ENCODE measurements at places on chromosomes 2 and 18.
A peak's percentile ranks its signal among the peaks of the same experiment; 100 is the strongest.

DNA sequence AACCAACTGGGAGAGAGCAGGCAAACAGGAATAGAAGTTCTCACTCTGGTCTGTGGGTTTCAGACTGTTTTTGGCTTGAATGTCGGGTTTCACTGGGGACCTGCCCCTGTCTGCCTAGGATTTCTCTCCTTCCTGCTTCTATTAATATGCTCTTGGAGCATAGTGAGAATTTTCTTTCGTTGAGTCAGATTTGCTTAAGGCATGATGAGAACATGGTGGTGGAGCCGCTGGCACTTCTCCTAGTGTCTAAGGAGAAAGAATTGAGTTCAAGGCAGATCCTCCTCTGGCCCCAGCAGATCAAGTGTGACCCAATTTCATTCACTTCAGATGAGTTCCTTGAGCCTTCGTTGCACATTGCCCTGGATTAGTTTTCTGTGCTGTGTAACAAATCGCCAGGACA is 103.9 kb upstream of the HS6ST1 start:
- DNase-seq: peak; percentile 63

DNA sequence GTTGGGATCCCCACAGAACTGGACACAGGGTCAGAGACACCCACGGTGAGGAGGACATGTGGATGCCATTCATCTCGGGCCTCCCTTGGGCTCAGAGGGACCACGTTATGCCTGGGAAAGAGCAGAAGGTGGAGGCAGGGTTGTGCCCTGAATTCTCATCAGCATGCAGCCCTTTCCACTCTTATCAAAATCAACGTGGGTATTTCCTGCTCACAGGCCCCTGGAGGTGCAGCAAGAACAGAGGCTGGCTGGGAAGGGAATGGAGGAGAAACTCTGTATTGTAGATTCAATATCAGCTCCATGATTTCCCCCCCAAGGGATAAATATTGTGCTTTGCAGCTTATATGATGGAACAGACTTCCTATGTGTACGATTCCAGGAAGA is 90.9 kb downstream of the SETBP1 start:
- DNase-seq: no peak

- DNase-seq: no peak
These were observed 51.1 kb downstream of the RNF152 start for GRCh38 chr18:61841706-61842105.

- DNase-seq: no peak
These were observed 21.6 kb downstream of the TWIST2 start for GRCh38 chr2:238869293-238870124.

GRCh38 chr2:237330541-237330940 is 83.4 kb downstream of the COL6A3 start:
- no peak for DNase-seq

DNA sequence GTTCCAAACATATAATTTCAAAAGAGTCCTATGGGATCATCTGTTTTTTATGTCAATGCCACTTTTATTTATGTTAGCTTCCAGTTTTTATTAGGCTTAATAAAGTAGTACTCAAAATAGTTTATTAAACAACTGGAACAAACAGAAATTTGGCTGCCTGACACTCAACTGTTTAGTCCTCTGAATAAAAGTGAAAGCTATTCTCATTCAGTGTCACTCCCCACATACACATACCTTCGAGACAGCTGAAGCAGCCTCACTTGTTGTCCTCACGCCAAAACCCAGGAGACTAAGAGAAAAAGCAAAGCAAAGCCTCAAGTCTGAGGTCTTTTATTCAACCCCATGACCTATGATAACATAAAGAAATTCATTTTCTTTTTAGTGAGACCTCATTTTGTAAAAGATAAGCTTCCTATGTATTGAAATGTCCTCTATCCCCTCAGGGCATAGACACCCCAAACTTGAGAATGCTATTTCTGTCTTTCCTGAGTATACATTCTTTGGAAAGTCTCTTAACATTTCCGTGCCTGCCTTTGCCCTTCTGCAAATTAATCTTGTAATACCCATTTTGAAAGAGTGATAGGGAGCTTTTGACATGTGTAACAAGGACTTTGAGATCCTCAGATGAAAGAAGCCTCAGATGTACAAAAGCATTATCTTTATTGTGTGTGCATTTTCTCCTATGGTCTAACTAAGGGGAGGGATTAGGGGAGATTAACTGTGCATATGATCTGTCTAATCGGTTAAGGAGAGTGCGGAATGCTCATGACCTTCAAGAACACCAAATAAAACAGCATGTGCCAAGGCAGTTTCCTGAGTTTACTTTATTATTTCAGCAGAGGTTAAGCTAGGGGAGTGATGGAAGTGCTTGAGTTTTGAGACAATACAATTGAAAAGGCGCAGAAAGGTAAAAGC is 1523.7 kb upstream of the PIK3C3 start:
- no peak for DNase-seq

GRCh38 chr2:38462121-38462661 is 85.1 kb upstream of the ATL2 start:
- peak; percentile 96 for DNase-seq

GRCh38 chr2:56898986-56899385 is 715.2 kb downstream of the CCDC85A start:
- DNase-seq: no peak

DNA sequence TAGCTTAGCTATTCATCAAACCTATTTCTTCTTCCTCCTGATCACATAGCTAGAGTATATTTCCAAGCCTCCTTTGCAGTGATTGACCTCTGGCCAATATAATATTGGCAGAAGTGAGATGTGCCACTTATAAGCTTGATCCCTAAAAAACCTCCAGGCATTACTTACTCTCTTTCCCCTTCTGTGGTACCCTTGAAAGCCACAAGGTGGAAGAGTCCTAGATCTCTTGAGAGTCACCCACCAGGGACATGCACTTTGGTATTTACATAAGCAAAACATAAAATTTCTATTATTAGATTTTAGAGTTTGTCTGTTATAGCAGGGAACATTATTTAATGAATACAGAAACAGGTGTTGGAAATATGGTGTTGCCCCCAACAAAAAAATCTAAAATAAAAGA is 112.0 kb downstream of the EXOC6B start:
- DNase-seq: no peak

DNA sequence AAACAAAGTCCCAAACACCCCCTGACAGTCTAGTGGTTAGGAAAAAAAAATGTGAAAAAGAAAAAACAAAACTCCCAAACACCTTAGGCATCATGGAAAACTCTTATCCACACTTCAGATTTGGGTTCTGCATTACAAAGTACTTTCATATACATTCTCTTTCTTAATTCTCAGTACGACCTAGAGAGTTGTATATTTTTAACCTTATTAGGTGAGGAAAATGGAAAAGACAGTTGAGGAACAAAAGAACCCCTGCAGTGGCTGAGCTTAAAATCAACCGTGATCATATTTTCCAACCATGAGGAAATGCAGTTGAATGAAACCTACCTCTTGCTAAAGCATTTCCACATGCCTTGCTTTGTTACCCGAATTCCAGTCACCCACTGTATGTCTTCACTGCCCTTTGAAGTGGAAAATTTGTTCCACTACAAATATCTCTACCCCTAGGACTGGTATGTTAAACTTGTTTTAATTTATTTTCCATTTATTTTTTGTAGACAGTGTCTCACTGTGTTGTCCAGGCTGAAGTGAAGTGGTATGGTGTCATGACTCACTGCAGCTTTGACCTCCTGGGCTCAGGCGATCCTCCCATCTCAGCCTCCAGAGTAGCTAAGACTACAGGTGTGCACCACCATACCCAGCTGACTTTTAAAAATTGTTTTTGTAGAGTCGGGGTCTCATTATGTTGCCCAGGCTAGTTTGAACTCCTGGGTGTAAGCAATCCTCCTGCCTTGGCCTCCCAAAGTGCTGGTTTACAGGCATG is 56.9 kb upstream of the LPIN2 start:
- no peak for DNase-seq

GRCh38 chr2:160388464-160389263 is 104.9 kb downstream of the RBMS1 start:
- DNase-seq: no peak

DNA sequence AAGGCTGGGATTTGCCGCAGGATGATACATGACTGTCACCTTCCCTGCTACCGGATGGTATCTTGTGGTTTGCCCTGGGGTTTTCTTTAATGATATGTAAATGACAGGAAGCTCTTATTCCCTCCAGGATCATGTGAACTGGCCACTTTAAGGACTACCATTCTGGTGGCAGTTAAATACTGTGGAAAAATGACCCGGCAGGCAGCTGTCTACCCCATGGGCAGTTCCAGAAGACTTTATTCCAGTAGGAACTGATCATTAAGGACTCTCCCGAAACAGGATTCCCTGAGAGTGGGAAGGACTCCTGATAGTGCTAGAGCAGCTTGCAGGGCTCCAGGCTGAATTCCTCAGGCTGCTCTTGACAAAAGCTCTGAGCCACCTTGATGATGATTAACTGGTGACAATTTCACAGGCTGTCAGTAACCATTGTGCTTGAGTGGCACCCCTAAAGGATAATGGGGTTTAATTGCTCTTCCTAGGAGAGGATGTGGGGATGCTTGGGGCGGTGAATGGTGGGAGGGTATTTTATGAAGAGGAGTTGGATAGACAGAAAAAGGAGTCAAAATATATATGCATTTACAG is 212.0 kb downstream of the CPS1 start:
- DNase-seq: no peak

- DNase-seq: no peak
These were observed 69.9 kb downstream of the RHOB start for GRCh38 chr2:20516646-20517341.

GRCh38 chr2:118657466-118657865 is 190.0 kb downstream of the EN1 start:
- no peak for DNase-seq

DNA sequence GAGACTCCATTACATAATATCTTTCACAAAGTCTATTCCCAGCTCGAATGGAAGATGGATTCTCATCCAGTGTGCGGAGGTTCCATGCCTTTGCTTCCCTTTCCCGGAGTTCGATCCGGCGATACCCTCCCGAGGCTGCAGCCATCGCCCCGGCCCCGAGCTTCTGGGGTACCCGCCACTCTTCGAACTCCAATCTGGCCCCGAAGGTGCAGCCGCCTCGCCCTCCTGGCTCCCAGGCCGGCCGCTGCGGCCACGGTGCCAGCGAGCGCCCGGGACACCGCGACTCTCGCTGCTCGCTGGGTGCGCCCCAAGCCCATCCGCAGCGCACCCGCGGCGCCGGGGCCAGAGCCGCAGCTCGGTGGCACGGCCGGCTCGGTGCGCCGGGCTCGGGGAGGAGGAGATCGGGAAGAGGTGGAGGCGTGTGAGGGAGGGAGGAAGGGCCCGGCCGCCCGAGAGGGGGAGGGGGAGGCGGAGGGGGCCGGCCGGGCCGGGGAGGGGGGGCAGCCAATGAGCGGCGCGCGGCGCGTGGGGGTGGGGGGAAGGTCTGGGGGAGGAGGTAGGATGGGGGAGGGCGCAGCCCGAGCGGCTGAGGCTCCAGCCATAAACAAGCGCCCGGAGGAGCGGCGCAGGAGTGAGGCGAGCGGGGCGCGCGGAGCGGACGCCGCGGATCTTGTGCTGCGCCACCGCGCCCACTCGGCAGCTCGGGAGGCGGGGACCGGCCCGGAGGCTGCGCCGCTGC is at the start of gene CRIM1:
Gene CRIM1 (plus strand): TSS at position 628 of the 739 bp plus-strand sequence. CDS start 515 bp downstream, outside the sequence.
- no peak for DNase-seq
